ENCODE measurements at places on chromosomes 6 and 20.

DNA sequence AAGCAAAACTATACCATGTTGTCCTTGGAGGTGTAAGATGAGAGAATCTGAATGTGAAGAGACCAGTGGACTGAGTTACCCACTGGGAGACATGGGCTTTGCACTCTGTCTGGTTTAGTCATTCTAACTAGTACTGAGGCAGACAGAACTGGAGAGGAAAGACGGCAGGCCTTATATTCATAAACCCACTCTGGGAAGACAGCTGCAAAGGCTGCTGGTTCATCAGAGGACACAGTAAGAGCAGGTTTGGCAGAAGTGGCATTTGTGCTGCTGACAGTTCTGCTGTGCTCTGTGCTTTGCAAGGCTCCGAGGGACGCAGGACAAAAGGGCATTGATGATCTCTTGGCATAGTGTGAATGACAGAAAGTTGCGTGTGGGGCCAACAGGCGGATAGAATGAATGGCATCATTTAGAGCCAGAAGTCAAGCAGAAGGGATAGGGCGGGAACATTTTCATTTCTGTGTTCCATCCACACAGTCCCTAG lies 142.3 kb upstream of the TENT5A start:
- peak; percentile 90 for DNase-seq

DNA sequence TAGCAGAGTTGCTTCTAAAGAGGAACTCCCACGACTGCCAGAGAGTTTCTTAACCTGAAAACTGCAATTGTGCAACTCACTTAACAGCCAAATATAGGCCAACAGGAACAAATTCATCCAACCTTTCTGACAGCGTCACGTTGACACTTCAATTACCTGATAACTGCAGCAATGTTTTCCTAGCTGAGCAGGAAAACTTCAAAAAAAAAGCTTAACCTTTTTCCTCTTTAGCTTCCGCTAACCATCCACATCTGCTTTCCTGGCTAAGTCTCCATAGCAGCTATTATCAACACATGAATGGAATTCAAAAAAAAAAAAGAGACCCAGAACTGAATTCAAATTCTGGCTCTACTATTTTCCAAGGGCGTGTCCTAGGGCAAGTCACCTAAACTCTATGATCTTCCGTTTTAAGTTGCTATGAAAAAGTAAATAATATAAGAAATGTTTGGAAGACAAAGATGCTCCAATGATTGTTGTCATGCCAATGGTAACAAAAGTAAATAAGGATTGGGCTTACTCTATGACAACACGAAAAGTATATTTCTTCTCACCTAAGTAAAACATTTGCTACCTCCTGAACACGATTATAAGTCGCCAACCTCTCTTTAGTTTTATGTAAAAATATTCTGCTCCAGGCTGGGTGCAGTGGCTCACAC lies 524.6 kb upstream of the JARID2 start:
- DNase-seq: no peak

DNA sequence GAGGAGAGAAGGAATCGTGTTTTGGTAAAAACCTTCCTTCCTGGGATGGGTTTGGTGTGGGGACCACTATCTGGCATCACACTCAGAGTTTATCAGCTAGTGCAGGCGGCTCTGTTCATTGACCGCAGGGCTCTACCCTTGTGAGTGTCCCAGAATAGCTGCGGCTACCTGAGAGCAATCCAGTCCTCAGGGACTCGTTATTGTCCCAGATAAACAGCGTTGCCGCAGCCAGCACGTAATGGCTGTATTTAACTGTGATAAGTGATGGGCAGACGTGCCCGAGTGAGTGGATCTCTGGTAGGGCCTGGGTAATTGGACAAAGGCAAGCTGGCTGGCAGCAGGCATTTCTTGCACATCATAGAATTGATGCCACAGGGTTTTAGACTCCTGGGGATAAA lies 163.3 kb downstream of the SOBP start:
- no peak for DNase-seq

- no peak for DNase-seq
Measured at GRCh38 chr6:35396991-35397390, 54.6 kb downstream of the PPARD start.

DNA sequence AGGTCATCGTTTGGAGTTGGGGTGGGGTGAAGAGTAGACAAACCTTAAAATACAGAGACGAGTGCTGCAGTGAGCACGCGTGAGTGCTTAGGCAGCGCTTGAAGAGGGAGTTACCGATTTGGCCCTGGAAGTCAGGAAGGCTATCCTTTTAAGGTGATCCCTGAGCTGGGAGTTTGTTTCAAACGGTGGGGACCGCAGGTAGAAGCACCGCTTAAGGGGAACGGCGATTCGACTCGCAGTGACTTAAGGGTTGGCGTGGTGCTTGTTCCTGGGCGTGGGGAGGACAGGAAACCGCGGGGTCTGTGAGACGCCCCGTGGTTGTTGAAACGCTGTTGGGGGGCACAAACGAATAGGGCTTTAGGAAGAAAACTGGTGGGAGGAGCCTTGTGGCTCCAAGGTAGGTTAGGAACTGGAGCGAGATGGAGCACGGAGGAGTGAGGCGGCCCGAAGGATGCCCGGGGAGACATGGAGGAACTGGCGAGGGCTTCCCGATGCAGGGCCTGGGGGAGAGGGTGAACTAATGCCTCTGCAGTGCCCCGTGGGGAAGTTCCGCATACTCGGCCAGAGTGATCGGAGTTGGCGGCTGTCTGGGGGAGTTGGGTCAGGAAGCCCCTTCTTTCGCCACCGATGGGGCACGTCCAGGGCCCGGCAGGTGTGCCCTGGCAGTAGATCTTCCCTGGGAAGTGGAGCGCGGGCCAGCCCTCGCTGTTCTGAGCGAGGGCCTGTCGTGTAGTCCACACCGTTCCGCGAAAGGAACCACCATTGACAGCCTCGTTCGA lies 1.3 kb upstream of the CDYL start:
- DNase-seq: no peak

GRCh38 chr6:15474196-15474595 lies 188.6 kb downstream of the DTNBP1 start:
- DNase-seq: no peak

GRCh38 chr20:49272654-49273053 lies 5.2 kb downstream of the ZNFX1 start:
- DNase-seq: no peak

DNA sequence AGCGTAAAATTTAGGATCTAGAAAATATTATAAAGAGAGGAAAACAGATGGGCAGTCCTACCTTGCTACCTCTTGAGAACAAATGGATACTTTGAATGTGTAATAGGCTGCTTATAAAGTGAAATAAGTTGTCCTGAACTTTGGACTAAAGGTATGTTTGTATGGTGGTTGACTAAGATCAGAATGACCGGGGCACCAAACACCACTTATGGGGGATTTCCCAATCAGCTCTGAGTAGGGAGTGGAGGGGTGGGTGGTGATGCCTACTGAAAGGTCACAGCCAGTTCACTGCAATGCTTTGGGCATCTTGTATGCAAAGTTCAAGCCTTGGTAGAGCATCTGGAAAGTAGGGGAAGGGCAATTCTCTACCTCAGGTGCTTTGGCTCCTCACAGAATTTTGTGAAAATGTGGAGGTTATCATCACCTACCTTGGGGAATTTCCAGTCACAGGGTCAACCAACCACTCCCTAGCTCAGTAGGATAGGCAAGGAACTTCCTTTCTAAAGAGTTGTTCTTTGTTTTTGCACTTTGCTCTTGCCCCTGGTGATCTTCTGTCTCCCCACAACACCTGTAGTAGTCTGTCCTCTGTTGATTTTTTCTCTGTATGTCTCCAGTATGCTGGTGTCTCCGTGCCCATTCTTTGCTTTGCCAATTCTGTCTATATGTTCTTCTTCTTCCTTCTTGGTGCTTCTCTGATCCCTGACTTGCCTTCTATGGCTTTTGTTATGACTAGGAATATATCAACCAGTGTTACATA lies at the start of gene TRIM31:
TRIM31 (minus strand) TSS at position 88 of the 757 bp plus-strand sequence. CDS start 285 bp downstream, outside the sequence.
- no peak for DNase-seq

- DNase-seq: peak; percentile 40
Measured at GRCh38 chr6:25014791-25015560, 79.2 kb upstream of the RIPOR2 start.

GRCh38 chr20:24723647-24724352 lies 225.3 kb upstream of the CST7 start:
- DNase-seq: no peak

DNA sequence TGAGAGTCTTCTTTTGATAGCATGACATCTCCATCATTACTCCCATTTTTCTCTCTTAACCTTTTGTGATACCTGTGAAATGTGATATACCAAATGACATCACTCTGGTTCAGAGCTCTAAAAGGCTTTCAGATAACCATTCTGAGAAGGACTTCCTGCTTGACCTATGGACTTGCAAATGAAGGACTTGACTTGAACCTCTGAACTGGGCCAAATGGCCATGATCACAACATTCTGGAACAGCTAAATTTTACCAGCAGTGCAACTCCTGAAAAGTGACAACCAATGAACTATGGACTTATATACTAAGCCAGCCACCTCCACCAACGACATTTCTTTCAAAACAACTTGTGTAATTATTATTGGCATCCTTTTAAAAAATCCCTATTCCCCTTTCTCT lies 1085.8 kb upstream of the CITED2 start:
- DNase-seq: no peak

DNA sequence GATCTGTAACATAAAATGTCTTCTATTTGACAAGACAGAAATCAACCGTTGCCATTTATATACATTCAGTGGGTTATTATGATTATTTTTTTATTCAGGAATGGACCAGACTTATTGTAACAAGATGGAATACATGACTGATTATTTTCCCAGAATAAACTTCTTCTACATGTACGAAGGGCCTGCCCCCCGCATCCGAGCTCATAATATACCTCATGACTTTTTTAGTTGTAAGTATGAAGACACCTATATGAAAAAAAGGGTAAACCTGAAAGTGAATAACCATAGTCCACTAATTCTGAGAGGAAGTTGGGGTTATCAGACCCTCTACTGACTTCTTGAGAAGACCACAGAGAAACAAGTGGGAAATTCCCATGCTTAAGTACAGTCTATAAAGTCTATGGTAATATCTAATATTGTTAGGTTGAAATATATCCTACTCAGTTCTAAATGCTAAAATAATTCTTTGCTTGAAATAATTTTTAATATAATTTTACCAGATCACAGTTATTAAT lies 15.9 kb downstream of the OR2A4 start:
- no peak for DNase-seq

GRCh38 chr20:37364927-37365272 lies 19.0 kb downstream of the SRC start:
- DNase-seq: no peak

GRCh38 chr20:31818376-31818908 lies 714 bp upstream of the MYLK2 start:
- no peak for DNase-seq

- DNase-seq: no peak
Measured at GRCh38 chr6:36777801-36778200, 61.4 kb downstream of the CPNE5 start.

DNA sequence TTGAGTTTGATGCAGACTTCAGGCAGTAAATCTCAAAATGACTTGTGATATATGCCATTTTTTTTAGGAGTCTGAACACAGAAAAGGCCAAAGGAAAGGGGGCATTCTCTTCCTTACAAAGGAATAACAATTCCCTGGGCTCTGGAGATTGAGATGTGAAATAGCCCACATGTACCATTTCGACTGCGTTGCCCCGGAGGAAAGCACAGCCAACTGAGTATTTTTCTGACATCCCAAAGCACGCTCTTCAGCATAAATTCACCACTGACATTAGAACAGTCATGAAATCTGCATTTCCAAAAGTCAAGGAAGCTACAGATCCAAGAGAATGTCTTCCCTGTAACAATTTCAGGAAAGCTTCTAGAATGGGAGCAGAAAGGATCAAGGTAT lies 7.8 kb downstream of the ELOVL2 start:
- DNase-seq: no peak

DNA sequence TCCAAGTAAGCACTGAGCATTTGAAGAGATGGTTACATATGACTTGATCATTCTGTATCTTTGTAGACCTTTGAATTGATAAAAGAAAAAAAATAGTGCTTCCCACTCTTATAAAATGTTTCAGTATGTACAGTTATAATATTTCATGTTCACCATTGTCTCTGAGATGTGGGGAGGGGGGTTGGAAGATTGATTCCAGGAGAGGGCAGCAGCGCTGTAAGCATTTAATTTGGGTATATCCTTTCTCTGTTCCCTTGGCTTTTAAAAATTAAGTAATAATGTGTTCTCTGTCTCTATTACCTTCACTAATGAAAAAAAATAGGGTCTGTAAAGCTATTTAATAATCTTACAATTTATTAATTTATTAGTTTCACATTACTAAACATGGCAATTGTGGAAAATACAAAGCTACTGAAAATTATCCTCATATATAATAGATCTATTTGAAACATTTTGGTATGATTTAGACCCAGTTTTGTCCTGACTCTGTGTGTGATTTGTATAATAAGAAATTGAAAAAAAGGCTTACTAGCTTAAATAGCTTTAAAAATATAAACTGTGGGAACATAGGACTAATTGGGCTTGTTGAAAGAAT lies 341.2 kb downstream of the CDKAL1 start:
- DNase-seq: peak; percentile 70

- DNase-seq: no peak
Measured at GRCh38 chr6:167756597-167756996, 70.1 kb upstream of the AFDN start.

- peak; percentile 13 for DNase-seq
Measured at GRCh38 chr6:122845916-122846612, 57.0 kb downstream of the SMPDL3A start.

GRCh38 chr20:47557218-47557617 lies 55.5 kb downstream of the NCOA3 start:
- peak; percentile 28 for DNase-seq

DNA sequence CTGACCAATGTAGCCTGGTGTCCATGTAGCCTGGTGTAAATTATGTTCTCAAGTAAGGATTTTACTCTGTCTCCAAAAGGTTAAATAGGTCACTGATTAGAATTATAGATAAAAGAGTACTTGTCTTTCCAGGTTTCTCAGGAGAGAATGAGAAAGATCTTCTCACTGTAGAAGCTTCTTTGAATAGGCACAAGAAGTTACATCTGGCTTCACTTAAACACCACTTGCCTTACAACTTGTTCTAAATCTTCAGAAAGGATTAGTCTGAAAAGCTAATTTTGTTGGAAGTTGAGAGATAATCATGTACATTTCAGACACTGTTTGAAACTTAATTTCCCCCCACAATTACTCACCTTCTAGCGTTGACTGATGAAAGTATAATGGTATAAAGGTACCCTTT lies 275.3 kb downstream of the FARS2 start:
- DNase-seq: no peak

DNA sequence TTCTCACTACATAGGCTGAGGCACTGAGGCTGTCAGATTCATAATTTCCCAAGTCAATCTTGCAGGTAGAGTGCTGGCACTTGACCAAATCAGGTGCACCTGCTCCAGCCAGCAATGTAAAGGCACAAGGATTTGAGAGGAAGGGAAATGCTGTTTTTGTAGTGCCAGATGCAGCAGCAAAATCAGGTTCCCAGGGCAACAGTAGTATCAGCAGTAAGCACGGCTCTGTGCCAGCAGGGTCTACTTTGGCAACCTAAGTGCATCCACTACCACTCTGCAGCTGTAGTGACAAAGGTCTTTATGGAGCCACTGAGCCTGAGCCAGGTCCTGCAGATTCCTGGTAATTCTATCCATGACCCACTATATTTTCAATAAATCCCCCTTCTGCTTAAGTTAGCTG lies 329.5 kb downstream of the TPBG start:
- DNase-seq: no peak

GRCh38 chr6:151075527-151075926 lies 164.2 kb upstream of the AKAP12 start:
- peak; percentile 65 for DNase-seq

Measured in myocyte (in vitro differentiated cells).